ENCODE measurements at places on chromosomes 4 and X. TPM values are rescaled to one million over a fixed set of nuclear protein-coding genes. Genes with fewer than 3 reads are reported as not detected.

- DNase-seq = no peak
- peaks cover 22% of the 10 kb centered on the region for H3K27me3 ChIP-seq
- peaks cover 16% of the 10 kb centered on the region for H3K4me1 ChIP-seq
- H3K27ac ChIP-seq = no peak overlapping the region
- no peak overlapping the region for H3K4me3 ChIP-seq
These were observed 2.1 kb downstream of the SHISA3 start for GRCh38 chr4:42399393-42399792.

GRCh38 chrX:1411326-1411725 lies 19.4 kb upstream of the SLC25A6 start:
- H3K4me3 ChIP-seq = no peak overlapping the region
- no peak for DNase-seq
- H3K36me3 ChIP-seq = peaks cover 49% of the 10 kb centered on the region

GRCh38 chrX:65866146-65866545 lies 173.7 kb downstream of the VSIG4 start:
- H3K27me3 ChIP-seq = no peaks in the 10 kb centered on the region
- no peaks in the 10 kb centered on the region for H3K4me1 ChIP-seq
- no peaks in the 10 kb centered on the region for H3K36me3 ChIP-seq
- H3K27ac ChIP-seq = no peak overlapping the region
- no peak overlapping the region for H3K4me3 ChIP-seq
- DNase-seq = no peak

DNA sequence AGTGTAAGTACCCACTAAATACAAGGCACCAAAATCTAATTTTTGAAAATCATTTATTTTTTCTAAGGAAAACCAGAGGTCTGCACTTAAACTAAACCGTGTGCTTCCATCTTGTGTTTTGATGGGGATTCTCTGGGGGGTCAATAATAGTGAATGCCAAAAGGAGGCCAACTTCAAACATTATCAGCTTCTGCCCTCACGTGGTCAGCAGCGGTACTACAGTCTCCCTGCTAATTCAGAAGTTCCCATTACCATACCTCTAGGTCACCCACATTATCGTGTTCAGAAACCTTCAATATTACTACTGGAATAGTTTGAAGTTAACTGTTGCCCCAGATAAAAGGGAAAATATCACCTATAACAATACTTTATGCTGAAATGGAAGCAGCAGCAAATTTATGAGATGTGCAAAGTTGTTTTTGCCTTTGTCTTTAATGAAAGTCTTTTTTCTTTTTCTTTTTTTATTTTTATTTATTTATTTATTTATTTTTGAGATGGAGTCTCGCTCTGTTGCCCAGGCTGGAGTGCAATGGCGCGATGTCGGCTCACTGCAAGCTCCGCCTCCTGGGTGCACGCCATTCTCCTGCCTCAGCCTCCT lies 17.3 kb downstream of the CTPS2 start:
- H3K27me3 ChIP-seq = no peaks in the 10 kb centered on the region
- DNase-seq = peak; percentile 73
- H3K27ac ChIP-seq = no peak overlapping the region
- peaks cover 3% of the 10 kb centered on the region for H3K4me1 ChIP-seq
- H3K4me3 ChIP-seq = no peak overlapping the region

- no peak overlapping the region for H3K4me3 ChIP-seq
- H3K27ac ChIP-seq = no peak overlapping the region
- no peaks in the 10 kb centered on the region for H3K4me1 ChIP-seq
- no peak for DNase-seq
- H3K27me3 ChIP-seq = no peaks in the 10 kb centered on the region
- no peaks in the 10 kb centered on the region for H3K36me3 ChIP-seq
These were observed 134.2 kb downstream of the SPOCK3 start for GRCh38 chr4:167100120-167100519.

FGF13 gene
- 0.84 TPM for total RNA-seq

GRCh38 chr4:128573781-128574508 lies 235.6 kb upstream of the JADE1 start:
- peak overlapping the region; percentile 42 for H3K27ac ChIP-seq
- no peaks in the 10 kb centered on the region for H3K36me3 ChIP-seq
- DNase-seq = no peak
- H3K4me3 ChIP-seq = no peak overlapping the region
- no peaks in the 10 kb centered on the region for H3K27me3 ChIP-seq

SLITRK4 gene
- 0.08 TPM for total RNA-seq
